ENCODE measurements at places on chromosomes 2 and 18.

- no peak for DNase-seq
These were observed 52.8 kb downstream of the TMEM178A start for GRCh38 chr2:39718483-39718882.

- peak; percentile 91 for DNase-seq
These were observed 52.6 kb downstream of the SH2D6 start for GRCh38 chr2:85470850-85471800.

GRCh38 chr2:222038067-222038802 lies 260.6 kb downstream of the PAX3 start:
- DNase-seq = no peak

- no peak for DNase-seq
These were observed 68.1 kb upstream of the BCL2L11 start for GRCh38 chr2:111052621-111053020.

GRCh38 chr2:121019756-121020155 lies 265.2 kb downstream of the TFCP2L1 start:
- DNase-seq = no peak

GRCh38 chr2:159067971-159068370 lies 99.5 kb downstream of the TANC1 start:
- DNase-seq = no peak

- DNase-seq = peak; percentile 45
These were observed 102.0 kb upstream of the ACAA2 start for GRCh38 chr18:49915352-49915751.

DNA sequence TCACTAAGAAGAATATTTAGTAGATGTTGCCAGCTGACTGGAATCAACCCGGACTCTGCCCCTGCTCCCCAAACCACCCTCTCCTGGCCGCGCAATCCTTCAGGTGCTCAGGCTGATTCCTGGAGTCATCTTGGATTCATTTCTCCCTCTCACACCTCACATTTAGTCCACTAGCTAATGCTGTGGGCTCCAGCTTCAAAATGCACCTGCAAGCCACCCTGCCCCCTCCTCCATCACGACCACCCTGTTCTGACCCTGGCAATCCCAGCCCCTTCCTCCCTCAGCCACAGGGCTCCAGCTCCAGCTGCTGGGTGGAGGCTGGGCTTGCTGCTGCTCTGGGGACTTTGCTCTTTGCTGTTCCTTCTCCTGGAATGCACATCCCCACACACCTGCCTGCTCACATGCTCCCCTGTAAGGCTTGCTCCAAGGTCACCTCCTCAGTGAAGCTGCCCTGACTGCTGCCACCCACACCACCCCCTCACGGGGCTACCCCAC lies 61.3 kb upstream of the SH3RF3 start:
- DNase-seq = peak; percentile 84

DNA sequence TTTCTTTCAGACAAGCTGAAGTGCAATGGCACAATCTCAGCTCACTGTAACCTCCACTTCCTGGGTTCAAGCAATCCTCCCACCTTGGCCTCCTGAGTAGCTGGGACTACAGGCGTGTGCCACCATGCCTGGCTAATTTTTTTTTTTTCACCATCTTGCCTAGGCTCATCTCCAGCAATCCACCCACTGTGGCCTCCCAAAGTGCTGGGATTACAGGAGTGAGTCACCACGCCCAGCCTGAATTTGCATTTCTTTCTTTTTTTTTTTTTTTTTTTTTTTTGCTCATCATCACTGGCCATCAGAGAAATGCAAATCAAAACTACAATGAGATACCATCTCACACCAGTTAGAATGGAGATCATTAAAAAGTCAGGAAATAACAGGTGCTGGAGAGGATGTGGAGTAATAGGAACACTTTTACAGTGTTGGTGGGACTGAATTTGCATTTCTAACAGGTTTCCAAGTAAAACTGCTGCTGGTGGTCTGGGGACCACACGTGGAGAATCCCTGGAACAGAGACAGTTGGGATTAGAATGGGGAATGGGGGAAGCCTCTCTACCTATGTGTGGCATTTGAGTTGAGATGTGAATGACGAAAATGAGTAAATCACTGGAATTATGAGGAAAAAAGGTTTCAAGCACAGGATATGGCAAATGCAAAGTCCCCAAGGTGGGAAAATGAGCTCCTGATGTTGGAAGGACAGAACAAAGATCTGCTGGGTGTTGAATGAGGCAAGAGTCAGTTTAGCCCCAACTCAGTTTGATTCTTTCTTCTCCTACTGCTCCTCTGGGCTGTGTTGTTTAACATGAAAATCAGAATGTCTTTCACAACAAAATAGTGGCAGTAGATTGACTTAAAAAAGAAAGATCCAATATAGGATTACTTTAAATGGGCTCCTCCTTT lies 88.8 kb upstream of the MAP4K4 start:
- DNase-seq = no peak

DNA sequence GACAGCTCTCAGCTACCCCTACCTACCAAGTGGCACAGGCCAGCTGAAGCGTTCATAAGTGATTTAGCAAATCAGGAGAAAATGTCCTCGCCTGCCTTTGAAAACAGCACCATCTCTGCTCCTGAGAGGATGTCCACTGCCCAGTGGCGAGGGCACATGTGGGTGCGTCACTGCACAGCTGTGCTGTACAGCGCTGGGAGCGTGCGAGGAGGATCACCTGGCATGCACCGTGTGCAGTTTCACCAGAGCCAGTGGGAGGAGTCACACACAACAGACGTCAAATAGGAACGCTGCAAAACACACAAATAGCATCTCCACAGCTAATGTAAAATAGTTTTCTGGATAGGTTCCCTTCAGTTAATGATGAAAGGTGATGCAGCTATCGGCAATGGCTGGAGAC lies 154.1 kb downstream of the HDAC4 start:
- DNase-seq = peak; percentile 68

- no peak for DNase-seq
These were observed 15.2 kb downstream of the BCL2L11 start for GRCh38 chr2:111135910-111136297.

- no peak for DNase-seq
These were observed 215.5 kb upstream of the CWC22 start for GRCh38 chr2:180222644-180223043.

DNA sequence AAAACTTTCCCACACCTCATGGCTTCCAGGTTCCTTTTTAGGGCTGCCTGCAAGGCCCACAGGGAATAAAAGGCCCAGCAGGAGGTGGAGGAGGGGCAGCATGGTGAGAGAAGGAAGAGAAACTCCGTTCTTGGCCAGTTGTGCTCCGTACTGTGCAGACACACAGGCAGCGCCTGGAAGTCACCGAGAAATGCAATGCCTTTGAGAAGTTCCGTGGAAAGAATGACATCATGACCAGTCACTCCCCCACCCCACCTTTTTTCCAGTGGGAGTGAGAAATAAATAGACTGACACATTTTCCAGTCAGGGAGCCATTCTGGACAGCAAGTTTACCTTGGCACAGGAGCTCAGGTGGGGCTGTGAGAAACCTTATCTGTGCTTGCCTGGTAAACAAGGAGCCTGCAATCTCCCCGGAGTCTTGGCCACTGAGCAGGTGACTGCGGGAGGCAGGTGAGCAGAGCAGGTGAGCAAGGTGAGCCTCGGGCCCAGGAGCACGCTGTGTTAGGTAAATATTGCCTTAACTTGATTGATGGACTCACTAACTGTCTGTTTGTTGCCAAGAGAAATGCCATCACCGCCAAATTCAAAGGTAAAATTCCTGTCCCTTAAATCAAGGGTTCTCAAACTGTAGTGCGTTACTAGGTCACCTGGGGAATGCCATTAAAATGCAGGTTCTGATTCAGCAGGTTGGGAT lies 13.5 kb upstream of the LBH start:
- DNase-seq = peak; percentile 93

DNA sequence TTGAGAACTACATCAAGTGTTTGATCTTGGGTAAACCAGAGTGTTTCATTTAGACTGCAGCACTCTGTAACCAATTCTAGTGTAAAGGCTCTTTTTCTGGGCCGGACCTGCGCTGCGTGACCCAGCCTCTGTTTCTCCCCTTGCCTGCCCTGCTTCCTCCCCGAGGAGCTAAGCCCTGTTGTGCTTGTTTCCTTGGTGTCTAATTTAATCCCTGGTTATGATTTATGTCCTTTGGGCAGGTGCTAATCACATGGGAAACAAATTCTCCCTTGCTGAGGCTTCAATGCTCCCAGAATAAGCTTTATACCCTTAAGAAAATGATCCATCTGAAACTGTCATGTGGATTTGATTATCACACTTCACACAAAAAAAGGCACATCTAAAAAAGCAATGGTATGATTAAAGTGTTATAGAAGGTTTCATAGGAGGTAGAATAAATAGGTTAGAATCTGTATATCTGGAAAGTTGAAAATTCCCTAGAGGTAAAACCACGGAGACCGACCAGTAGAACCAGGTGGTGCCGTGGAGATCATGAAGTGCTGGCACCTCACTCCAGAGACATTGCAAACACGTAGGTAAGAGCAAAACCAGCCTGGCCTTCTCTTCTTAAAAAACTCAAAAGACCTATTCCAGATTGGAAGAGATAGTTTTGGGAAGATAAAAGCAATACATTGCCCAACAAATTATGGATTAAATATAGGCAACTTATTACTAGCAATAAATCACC lies 31.0 kb upstream of the SLC9A2 start:
- no peak for DNase-seq

- no peak for DNase-seq
These were observed 16.5 kb upstream of the MAL start for GRCh38 chr2:95008996-95009395.

DNA sequence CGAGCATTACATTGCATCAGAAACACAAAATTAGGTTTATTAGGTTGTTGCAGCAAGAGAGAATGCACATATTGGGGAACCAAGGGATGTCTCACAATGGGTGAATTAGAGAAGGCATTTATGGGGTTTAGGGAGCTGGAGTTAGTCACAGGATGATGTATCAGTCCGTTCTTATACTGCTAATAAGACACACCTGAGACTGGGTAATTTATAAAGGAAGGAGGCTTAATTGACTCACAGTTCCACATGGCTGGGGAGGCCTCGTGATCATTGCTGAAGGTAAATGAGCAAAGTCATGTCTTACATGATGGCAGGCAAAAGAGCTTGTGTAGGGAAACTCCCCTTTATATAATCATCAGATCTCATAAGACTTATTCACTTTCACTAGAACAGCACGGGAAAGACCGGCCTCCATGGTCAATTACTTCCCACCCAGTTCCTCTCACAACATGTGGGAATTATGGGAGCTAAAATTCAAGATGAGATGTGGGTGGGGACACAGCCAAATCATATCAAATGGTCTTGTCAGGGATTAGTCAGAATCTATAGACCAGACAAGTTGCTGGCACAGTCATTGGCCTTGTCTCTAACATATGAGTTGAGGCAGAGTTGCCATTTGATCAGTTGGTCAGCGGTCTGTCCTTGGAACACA lies 61.9 kb upstream of the RBMS1 start:
- DNase-seq = no peak

DNA sequence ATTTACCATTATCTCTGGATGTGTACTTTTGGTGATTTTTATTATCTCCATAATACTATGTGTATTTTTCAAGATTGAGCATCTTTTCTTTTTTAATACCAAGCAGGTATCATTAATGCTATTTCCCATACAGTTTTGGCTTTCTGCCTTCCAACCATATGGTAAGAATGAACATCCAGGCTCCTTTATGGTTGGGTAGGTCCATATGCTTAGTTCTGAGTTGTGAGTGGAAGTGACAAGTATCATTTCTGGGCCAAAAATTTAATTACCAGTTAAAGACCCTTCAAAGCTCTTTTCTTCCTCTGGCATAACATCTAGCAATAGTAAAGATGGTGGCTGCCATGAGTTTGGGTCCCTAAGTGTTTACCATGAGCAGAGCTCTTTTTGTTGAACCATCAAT lies 4.3 kb upstream of the RBM43 start:
- no peak for DNase-seq

GRCh38 chr2:126658905-126659561 lies 3.1 kb downstream of the GYPC start:
- DNase-seq = peak; percentile 51

GRCh38 chr2:26769089-26769761 lies 5.1 kb downstream of the SLC35F6 start:
- DNase-seq = peak; percentile 51

GRCh38 chr2:160294889-160295288 lies 94.8 kb upstream of the ITGB6 start:
- DNase-seq = no peak

DNA sequence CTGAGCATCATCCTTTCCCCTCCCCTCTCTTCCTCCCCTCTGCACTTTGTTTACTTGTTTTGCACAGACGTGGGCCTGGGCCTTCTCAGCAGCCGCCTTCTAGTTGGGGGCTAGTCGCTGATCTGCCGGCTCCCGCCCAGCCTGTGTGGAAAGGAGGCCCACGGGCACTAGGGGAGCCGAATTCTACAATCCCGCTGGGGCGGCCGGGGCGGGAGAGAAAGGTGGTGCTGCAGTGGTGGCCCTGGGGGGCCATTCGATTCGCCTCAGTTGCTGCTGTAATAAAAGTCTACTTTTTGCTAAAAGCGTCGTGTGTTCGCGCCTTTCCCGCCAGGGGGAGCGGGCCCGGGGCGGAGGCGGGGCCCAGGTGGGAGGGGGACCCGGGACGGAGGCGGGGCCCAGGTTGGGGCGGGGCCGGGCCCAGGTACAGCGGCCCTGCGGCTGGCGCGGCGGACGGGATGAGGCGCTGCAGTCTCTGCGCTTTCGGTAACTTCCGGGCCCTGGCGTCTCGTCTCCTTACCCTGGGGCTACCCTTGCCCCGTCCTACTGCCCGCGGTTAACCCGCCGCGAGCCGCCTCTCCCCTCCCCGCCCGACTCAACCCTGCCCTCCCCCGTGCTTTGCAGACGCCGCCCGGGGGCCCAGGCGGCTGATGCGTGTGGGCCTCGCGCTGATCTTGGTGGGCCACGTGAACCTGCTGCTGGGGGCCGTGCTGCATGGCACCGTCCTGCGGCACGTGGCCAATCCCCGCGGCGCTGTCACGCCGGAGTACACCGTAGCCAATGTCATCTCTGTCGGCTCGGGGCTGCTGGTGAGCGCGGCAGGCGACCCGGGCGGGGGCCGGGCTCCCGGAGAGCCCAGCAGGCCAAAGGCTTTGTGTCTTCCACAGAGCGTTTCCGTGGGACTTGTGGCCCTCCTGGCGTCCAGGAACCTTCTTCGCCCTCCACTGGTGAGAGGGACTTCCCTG lies at the start of gene KRTCAP3:
Gene KRTCAP3 (plus strand): TSS at position 424 of the 962 bp plus-strand sequence. CDS start 32 bp downstream, at position 456.
- peak; percentile 90 for DNase-seq

GRCh38 chr18:47585914-47586313 lies 334.5 kb upstream of the SKOR2 start:
- DNase-seq = no peak

DNA sequence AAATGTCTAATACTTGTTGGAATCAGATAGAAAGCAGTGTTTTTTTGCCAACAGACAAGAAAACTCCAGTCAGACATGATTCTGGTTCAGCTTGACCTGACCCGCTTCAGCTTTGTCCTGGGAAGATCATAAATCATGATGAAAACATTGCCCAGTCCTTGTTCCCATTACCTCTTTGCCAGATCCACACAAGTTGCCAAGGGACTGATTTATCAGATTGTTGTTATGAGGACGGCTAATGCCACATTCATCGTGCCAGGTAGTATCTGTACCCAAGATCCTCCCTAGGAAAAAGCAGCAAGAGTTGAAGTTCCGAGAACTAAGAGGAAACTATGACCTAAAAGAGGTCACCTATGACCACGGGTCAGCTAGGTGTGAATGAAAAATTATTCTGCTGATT lies 39.0 kb downstream of the SLC40A1 start:
- no peak for DNase-seq

All from small intestine (tissue), 16 donors.